ENCODE measurements at places on chromosomes 2 and 18.

- peak; percentile 80 for DNase-seq
Measured at GRCh38 chr2:43637030-43637803, at the start of gene PLEKHH2. Gene PLEKHH2, plus strand, starts transcription at chr2:43637260. Its CDS starts 7,414 bp downstream, at chr2:43644674.

DNA sequence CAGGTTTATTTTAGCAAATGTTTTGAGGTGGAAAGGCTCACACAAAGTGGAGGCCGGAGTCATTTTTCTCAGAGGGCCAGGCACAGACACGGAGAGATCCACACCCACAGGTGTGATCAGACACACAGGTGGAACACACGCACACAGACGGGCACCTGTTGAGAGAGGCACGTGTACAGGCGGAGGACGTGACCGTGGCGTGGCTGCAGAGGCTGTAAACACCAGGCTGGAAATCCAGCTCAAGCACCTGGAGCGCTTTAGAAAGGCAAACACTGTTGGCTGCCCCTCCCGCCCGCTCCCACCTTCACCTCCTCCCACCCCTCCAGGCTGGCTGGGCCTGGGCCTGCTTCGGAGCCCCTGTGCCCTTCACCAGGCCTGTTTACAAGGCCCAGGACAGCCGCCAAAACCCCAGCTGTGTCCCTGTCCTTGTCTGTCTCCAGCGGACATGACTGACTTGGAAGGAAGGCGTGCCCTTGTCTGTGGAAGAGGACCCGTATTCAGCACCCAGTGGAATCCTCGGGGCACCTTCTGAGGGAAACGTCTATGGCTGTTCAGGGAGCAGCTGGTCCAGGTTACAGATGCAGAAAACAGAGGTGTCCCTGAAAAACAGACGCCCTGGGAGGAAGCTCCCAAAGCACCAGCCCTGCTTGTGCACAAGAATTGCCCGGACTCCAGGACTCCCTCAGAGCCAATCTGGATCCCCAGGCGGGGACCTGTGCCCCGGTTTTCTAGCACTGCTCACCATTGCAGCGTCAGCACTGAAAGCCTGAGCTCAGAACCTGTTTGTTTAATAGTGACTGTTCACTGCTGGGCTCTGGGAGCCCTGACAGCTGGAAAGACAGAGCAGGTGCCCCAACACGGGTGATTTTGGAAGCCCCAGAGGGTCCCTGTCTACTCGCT, 134.3 kb upstream of the HAAO start:
- DNase-seq, result no peak

DNA sequence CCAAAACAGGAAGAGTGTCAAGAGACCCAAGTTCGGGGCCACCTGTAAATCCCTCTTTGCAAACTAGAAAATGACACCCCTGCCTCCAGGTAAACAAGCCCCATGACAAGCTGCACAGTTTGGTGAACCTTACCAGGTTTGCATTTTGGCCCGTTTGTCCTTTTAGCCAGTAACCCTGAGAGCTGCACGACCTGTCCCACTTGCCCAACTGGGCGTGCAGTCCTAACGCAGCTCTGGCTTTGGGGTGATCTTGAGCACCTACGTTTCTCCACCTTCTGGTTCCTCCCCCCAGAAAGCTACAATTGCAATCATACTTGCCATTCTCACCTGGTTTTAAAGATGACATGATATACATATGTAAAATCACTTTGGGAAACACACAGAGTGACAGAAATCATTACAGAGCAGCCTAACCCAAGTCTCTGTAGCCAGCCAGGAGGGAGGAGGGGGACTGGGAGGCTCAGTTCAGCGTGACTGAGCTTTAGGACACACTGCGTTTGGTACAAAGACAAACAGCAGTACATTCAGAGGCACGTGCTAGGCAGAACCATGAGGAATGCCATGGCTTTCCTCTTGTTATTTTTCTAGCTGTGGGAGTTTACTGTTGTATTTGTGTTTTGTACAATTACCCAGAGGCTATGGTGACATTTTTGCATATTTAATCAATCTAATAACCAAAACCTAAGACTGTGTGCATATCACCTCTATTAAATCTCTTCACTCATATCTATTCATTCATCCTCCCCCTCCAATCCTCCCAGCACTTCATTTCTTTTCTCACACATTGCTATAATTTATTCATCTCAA, 304.0 kb downstream of the IRS1 start:
- DNase-seq, result no peak

GRCh38 chr2:141519906-141520305, 610.9 kb downstream of the LRP1B start:
- no peak for DNase-seq

DNA sequence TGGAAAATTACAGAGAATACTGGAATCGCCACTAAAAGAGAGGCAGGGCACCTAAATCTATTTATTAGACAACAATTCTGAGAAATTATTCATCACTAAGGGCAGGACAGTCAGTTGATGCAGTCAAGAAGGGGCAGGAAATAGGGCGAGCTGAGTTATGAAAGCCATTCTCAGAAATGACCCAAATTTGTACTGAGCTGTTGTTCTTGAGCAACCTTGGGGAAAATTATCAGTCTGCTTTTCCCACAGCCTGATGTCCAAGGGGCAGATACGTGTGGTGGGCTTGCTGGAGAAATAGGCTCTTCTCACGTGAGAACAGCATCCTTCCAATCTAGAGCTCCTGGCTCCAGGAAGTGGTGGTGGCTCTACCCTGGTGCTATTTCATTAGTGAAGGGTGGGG, 38.6 kb downstream of the STON1 start:
- peak; percentile 46 for DNase-seq

Data from AG10803 (cell line).